Smooth muscle cell of trachea (primary cell): ENCODE measurements at places on chromosomes 2 and 18. TPM values are rescaled to one million over a fixed set of nuclear protein-coding genes. Genes with fewer than 3 reads are reported as not detected.

The AGXT gene
- not detected in 2 replicates for total RNA-seq

The TDRD15 gene
- total RNA-seq, result not detected in 2 replicates

The B4GALT6 gene
- total RNA-seq, result 2.6 and 6.0 TPM in 2 replicates

The TACR1 gene
- 0.33 TPM in 1 of 2 replicates, not detected in the other for total RNA-seq

The EFHD1 gene
- under 0.01 TPM in 1 of 2 replicates, not detected in the other for total RNA-seq

The KIAA2012 gene
- 0.17 TPM in 1 of 2 replicates, not detected in the other for total RNA-seq
